GM04503 (cell line): ENCODE measurements at places on chromosomes 12 and 14.

GRCh38 chr12:49370539-49370938 lies 3.3 kb downstream of the SPATS2 start:
- no peak for DNase-seq

- no peak for DNase-seq
Measured at GRCh38 chr14:23145794-23146350, 26.8 kb upstream of the CEBPE start.

GRCh38 chr12:128267651-128268378 lies 845 bp downstream of the TMEM132C start:
- no peak for DNase-seq

GRCh38 chr14:44897845-44898151 lies 63.9 kb downstream of the KLHL28 start:
- no peak for DNase-seq

DNA sequence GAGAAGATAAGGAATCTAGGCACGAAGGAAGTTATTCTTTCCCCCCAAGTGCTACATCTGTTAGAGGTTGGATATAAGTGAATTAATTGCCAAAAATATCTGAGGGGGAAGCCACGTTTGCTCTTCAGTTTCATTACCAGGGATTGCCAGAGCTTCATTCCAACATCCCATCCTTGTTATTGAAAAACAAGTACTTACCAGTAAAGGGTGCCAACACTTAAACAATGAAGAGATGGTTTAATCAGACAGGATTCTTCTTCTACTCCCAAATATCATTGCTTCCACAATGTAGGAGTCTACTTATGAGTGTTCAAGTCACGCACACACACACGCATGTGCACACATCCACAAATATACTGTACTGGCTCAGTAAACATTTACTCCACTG lies 312.4 kb downstream of the RPAP3 start:
- DNase-seq = no peak

DNA sequence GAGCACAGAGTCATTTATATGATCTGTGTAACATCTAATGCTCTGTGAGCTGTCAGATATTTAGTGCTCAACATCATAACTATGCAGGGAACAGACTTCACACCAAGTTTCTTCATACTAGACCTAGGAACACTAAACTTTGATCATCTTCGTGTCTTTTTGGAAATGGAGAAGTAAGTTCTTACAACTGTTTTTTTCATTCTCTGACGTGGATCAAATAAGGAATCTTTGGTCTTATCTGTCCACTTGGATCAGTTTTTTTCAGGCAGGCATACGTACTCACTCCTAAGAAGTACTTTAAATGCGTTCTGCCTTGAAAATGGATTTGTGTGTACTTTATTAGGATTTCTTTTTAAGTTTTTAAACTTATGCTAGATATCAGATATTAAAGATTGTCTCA lies 191.0 kb downstream of the FBXL14 start:
- no peak for DNase-seq
